Activated B cell treated with CpG ODN at 0.5 μM for 24 hours (primary cell): ENCODE measurements at places on chromosomes 11 and 22. TPM values are rescaled to one million over a fixed set of nuclear protein-coding genes. Genes with fewer than 3 reads are reported as not detected.
A peak's percentile ranks its signal among the peaks of the same experiment; 100 is the strongest.

DNA sequence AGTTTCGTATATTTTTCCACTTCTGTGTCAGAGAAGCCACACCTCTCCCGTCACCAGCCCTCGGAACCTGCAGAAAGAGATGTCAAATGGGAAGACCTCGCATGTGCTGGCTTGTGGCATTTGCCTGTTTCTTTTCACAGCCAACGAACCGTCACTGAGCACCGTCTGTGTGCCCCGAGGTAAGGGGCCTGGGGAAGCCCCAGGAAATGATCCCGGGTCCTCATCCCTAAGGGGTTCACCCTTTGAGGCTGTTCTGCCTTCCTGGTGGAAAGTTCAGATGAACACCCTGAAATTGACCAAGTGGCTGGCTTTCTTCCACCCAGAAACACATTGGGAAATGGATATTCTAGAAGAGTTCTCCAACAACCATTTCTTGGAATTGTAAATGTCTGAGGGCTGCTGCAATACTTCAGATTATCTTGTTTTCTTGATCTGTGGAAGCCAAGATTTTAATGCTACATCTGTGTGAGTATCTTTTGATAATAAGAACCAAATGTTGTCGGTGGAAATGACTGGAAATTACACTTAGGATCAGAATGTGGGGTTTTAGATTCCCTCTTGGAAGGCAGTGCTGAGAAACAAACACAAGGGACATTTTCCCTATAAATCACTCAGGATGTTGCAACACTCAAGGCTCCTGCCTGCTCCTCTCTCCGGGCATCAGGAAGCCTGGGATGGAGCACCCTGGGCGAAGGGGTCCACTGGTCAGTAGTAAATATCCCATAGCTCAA, 37.6 kb downstream of the RIBC2 start:
- no peak for DNase-seq

- no peak for DNase-seq
Measured at GRCh38 chr22:42180349-42180842, 49.8 kb upstream of the CYP2D6 start.

Gene P4HA3
- not detected in 2 replicates for total RNA-seq

Gene CLTCL1
- 2.7 and 5.0 TPM in 2 replicates for total RNA-seq

Gene SPINDOC
- 18.7 and 20.8 TPM in 2 replicates for total RNA-seq

- DNase-seq: no peak
Measured at GRCh38 chr11:120167659-120168058, 29.7 kb upstream of the TRIM29 start.

DNA sequence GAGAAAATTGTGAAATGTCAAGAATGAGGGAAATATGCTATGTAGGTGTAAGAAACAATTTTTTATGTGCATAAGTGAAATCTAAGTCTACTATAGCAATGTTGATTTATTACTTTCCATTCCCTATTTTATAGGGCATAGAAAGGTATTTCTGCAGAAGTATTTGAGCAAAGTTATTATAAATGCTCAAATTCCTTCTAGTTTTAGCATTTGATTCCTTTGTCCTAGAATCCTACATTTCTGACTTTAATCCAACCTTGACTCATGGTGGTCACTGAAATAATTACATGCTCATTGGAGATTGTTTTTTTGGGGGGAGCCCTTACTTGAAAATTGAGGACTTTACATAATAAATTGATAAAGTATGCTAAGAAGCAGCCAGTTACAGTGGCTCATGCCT, 716.6 kb upstream of the LUZP2 start:
- DNase-seq: no peak

Gene WNT11
- 0.16 and 0.37 TPM in 2 replicates for total RNA-seq

Gene SLC22A12
- not detected in 2 replicates for total RNA-seq

Gene CST6
- not detected in 2 replicates for total RNA-seq

- peak; percentile 67 for DNase-seq
Measured at GRCh38 chr22:50270666-50271394, 650 bp upstream of the MAPK11 start.

DNA sequence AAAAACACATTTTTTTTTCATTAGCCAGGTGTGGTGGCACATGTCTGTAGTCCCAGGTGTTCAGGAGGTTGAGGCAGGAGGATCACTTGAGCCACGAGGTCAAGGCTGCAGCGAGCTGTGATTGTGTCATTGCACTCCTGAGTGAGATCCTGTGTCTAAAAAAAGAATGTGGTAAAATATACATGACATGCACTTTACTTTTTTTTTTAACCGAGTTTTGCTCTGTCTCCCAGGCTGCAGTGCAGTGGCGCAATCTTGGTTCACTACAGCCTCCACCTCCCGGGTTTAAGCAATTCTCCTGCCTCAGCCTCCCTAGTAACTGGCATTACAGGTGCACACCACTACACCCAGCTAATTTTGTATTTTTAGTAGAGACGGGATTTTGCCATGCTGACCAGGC, 22.5 kb upstream of the CLDN5 start:
- DNase-seq: no peak

GRCh38 chr11:64771861-64772260, 6.5 kb downstream of the SF1 start:
- DNase-seq: no peak

- DNase-seq: no peak
Measured at GRCh38 chr11:107842412-107843100, 16.0 kb downstream of the SLC35F2 start.

Gene MCAM
- total RNA-seq: 0.15 and 0.20 TPM in 2 replicates

Gene NAALAD2
- total RNA-seq: not detected in 2 replicates

- DNase-seq: no peak
Measured at GRCh38 chr11:2860636-2861035, 24.9 kb downstream of the CDKN1C start.

Gene RTN4RL2
- total RNA-seq: 0.13 and 0.24 TPM in 2 replicates

DNA sequence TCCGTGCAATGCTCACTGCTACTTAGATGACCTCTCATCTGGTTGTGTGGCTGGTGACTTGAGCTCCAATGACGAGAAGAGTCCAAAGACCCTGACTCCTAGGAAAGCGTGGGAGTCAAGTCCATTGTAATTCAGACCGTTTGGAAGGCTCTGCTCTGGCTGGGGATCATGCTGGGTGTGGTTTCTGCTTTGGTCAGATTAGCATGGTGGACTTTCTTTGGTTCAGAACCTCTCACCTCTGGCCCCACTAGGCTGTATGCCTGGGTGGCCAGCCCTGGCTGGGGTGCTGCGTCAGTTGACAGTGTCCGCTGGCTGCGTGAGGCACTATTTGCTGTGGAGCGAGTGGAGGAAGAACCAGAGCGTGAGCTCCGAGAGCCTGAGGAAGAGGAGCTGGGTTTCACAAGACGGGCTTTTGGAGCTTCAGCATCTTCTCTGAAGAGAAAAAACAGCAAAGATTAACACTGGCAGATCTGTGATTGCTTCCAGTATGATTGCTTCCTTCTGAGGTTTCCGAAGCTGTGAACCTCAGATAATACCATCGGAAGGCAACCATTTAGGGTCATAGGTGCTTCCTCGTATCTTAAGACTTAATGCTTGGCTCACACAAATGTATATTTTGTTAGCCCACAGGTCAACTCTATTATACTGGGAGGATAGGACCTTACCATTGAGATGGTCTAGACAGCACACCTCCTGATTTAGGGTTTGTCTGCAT, 11.6 kb upstream of the HSPA8 start:
- DNase-seq: no peak

Gene C11orf42
- total RNA-seq: not detected in 2 replicates

Gene BRSK2
- total RNA-seq: 0.11 and 0.37 TPM in 2 replicates

GRCh38 chr11:46762248-46762647, 43.2 kb downstream of the F2 start:
- no peak for DNase-seq

DNA sequence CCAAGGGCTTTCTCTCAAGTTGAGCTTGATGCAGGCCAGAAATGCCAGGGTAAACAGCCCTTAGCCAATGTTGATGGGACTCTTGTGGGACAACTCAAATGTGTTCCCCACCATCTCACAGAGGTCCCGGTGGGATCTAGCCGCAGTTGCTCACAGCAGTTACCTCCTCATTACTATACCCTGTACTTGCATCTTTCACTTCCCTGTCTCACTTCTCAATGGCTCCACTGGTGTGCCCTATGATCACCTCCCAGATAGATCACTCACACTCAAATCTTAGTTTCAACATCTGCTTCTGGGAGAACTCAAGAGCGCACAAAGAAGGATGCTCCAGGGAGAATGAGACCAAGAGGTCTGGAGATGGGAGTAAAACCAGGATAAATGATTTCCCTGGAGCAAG, 47.0 kb downstream of the RCN1 start:
- DNase-seq: no peak
